ENCODE measurements at places on chromosomes 6 and 20. TPM values are rescaled to one million over a fixed set of nuclear protein-coding genes. Genes with fewer than 3 reads are reported as not detected.

GRCh38 chr6:80186082-80186481 lies 79.6 kb downstream of the BCKDHB start:
- no peak overlapping the region for H3K4me3 ChIP-seq
- H3K27me3 ChIP-seq = no peaks in the 10 kb centered on the region
- H3K4me1 ChIP-seq = no peaks in the 10 kb centered on the region
- no peak for DNase-seq
- H3K27ac ChIP-seq = no peak overlapping the region

- no peaks in the 10 kb centered on the region for H3K27me3 ChIP-seq
- H3K4me3 ChIP-seq = no peak overlapping the region
- no peak overlapping the region for H3K27ac ChIP-seq
- H3K36me3 ChIP-seq = no peaks in the 10 kb centered on the region
- no peak for DNase-seq
- H3K4me1 ChIP-seq = no peaks in the 10 kb centered on the region
Measured at GRCh38 chr6:90787446-90787845, 200.6 kb upstream of the MAP3K7 start.

ALDH5A1 gene
- total RNA-seq = 24.2 TPM

DNA sequence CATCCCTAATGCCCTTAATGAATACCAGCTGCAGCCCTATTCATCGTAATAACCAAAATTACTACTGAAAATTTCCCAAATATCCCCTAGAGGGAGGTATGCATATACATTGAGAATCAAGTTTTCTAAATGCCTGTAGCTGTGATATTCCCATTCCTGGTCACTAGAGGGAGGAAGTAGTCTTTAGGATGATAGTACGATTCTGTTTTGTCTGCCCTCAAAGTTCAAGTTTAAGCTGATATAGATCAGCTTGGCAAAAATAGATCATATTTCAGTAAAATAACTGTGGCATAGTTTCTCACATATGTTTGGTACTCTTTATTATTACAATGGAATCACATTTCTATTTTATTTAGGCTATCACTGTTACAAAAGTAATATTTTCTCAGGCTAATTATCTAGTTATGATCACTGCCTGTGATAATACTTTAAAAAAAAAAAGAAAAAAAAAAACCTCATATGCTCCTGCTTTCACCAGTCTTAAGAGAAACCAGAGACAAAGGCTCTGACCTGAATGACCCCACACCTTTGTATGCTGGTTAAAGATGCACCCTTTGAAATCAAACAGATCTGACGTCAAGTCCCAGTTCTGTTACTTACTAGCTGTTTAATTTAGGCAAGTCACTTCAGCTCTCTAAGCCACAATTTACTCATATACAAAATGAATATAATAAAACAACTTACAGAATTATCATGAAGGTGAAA lies 11.0 kb downstream of the TSPYL1 start:
- no peak for DNase-seq
- peak overlapping the region; percentile 34 for H3K27ac ChIP-seq
- no peaks in the 10 kb centered on the region for H3K4me1 ChIP-seq
- no peaks in the 10 kb centered on the region for H3K27me3 ChIP-seq

GRCh38 chr6:52904562-52905279 lies 4.8 kb downstream of the GSTA3 start:
- DNase-seq = no peak
- no peaks in the 10 kb centered on the region for H3K36me3 ChIP-seq
- H3K27ac ChIP-seq = no peak overlapping the region
- H3K27me3 ChIP-seq = no peaks in the 10 kb centered on the region
